ENCODE measurements at places on chromosomes 6 and 20.

DNA sequence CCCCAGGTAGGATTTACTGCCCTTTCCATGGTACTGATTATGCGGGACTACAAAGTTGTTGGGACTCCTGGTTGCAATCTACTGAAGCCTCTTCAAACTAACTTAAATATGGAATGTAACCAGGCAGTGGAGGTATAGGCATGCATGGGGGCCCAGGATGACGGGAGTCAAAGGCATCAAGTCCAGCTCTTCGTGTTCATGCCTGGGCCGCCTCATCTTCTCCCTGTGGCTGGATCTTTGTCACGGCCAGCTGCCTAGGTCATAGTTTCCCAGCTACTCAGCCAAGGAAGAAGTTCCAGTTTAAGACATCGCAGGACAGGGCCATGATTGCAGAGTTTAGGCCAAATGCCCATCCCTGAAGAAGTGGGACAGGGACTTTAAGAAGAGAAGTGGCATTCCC, 20.5 kb downstream of the LYRM2 start:
- DNase-seq: no peak

DNA sequence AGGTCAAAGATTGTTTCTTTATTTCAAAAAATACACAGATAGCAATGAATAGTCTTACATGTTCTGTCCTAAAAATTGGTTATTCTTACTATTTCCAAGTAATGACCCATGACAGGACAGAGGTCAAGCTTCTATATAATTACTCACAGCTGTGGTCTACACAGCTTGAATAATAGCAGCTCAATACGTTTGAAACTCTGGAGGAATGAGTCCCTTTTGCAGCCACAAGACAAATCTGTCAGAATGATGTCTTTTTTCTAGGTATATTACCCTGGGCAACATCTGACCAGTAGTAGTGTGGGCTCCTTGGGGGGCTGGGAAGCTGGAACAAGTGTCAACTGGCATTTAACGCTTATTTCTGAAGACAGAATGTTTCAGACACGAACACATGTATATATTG, 84.9 kb upstream of the HTR1B start:
- DNase-seq: no peak

DNA sequence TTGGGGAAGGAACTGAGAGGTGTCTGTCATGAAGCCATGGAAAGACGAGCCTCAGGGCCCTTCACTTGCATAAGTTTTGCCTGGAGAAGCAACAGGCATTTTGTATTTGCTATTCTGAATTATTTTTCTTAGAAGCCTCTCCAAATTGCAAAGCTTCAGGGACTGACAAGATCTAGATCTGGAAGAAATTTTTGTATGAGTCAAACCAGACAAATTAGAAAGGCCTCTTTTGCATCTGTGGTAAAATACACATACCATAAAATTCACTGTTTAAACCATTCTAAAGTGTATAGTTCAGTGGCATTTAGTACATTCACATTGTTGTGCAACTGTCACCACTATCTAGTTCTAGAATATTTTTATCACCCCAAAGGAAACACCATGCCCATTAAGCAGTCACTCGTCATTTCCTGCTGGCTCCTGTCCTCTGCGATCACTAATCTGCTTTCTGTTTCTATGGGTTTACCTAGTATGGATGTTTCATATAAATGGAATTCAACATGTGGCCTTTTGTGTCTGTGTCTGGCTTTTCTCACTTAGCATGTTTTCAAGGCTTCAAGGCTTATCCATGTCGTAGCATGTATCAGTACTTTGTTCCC, 269.1 kb downstream of the PHF3 start:
- DNase-seq: no peak

DNA sequence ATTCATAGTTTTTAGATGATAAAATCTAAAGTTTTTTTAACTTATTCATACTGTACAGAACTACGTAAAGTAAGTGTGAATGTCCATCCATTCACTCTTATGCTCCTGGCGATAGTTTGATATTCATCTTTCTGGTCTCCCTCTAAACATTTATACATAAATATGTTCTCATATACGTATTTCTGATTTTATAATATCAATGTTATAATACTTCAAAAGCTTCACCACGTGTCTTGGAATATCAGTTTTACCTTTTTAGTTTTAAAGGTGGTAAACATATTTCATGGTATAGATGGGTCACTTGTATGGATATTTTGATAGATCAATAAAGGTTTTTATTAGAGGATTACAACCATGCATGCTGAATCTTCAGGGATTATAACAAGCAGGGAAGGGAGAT, 10.3 kb upstream of the RHAG start:
- no peak for DNase-seq

DNA sequence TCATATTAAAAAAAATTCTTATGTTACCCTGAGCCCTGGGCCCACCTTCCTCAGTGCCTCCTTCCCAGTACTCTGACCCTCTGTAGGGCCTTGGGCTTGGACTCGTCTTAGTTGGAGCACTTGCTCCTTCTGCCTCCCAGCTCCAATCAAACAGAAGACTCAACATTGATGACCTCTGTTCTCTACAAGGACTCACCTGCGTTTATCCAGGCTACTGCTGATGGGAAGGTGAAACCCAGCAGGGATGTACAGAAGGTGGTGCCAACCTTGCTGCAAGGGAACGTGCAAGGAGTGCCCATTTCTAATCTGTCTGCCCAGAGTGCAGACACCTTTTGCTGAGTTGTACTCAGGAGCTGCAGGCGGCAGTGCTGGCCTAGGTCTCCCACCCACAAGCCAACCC, 38.9 kb downstream of the FYN start:
- DNase-seq: no peak

- no peak for DNase-seq
These were observed 15.2 kb downstream of the RNF8 start for GRCh38 chr6:37368961-37369320.

DNA sequence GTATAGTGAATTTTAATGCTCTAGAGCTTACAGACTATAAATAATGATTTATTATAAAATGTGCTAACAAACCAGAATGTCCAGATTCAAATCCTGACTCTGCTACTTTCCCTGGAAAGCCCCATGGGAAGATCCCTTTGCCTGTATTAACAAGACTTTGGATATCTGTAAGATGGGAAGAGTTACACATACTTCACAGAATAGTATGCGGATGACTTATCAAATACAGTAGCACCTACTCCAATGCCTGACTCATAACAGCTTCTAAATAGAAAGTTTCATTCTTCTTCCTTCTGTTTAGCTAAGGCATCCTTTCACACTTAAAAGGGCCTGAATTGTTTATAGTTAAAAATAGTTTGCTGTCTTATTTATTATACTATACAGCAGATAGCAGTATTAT, 166.3 kb downstream of the KCNQ5 start:
- DNase-seq: no peak

DNA sequence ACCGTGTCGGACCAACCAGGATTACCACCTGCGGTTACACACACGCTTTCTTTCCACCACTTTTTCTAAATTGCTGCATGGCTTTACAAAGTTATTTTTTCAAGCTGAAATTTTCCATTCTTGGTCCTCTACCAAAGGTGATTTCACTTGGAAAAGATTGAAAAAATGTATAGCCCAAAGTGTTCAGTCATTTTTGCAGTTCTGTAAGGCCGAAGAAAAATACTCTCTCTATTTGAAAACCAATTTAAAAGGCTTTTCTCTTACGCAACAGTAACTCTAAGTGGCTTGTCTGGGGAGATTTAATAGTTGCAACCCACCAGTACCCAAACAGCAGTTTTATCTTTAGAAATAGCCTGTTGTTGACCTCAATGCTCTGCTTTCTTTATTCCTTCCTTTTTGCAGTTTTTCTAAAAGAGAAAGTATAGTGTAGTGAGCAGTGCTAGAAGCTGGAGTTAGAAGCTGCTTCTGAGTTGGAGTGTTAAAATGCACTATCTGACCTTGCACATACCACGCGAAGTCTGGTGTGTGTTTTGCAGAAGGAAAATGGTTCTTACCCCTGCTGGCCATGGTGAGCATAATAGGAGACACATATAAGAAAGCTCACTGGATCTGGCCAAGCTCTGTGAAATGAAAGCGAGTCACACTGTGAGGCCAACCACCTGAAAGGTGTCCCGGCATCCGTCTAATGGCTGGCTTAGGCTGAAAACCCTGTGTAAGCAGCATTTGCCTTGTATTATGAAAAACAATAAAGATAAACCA, 271.6 kb upstream of the PRND start:
- DNase-seq: peak; percentile 2

GRCh38 chr6:157325069-157325805, 1.9 kb upstream of the TMEM242 start:
- no peak for DNase-seq

GRCh38 chr6:46221222-46221793, 50.5 kb upstream of the ENPP5 start:
- no peak for DNase-seq

DNA sequence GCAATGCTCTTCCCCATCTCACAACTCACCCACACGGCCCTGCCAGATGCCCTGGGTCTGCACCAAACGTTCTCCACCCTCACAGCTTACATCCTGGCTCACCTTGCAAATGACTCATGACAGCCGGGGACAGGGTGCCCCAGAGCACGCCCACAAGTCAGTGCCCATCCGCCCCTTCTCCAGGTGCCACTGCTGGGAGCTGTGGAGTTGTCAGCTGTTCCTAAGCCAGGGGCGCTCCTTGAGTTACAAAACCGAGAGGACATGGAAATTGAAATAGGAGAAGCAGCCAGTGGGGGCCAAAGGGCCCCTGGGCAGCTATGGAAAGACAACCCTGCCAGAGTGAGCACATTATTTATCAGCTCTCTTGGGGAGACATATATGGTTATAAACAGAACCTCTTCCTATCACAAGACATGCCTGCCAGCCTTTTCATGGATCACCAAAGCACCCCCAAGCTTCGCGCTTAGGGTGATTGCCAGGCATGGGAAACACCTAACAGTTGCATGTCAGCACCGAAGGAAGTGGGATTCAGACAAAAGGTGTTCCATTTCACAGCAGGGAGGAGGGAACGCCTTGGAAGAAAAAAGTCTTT, 236.8 kb downstream of the LY86 start:
- no peak for DNase-seq

DNA sequence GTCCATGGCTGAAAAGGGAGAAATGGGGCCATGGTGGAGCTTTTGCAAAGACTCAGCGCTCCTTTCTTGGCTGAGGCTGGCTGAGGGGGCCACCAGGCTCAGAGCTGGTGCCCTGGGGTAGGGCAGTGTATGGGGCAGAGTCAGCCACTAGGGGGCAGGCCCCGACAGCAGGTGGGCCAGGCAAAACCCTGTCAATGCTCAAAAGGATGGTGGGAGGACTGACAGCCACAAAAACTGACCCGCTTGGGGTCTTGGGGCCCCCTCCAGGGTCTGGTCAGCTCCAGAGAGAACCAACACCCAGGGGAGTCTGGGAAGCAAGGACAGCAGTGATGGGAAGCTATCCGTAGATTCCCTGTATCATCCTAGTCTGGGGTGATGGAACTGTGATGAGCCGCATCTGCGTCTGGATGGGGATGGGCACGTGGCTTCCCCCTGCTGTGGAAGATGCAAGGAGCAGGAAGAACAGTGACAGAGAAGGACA, 306.9 kb downstream of the DHX35 start:
- peak; percentile 64 for DNase-seq

GRCh38 chr6:163828038-163828795, 413.7 kb downstream of the QKI start:
- no peak for DNase-seq

GRCh38 chr6:14110001-14110818, 7.4 kb upstream of the CD83 start:
- no peak for DNase-seq

- DNase-seq: no peak
These were observed 28.4 kb downstream of the CHMP4B start for GRCh38 chr20:33839591-33839990.

- no peak for DNase-seq
These were observed 31.7 kb upstream of the RAB22A start for GRCh38 chr20:58277578-58278472.

DNA sequence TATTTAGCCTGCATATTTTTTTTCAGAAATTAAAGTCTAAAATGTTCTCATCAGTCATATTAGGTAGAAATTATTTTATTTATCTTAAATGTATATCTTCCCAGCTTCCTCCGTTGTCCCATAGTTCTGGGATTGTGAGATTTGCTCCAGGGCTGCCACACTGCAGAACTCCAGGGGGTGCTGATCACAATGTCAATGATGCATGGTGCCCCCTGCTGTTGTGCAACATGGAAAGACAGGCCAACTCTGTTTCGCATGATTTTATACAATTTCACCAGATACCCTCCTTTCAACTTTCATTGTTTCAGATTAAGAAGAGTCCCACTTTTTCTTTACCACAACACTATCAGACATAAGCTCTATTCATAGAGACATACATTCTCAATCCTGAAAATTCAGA, 35.9 kb downstream of the ID4 start:
- DNase-seq: no peak

DNA sequence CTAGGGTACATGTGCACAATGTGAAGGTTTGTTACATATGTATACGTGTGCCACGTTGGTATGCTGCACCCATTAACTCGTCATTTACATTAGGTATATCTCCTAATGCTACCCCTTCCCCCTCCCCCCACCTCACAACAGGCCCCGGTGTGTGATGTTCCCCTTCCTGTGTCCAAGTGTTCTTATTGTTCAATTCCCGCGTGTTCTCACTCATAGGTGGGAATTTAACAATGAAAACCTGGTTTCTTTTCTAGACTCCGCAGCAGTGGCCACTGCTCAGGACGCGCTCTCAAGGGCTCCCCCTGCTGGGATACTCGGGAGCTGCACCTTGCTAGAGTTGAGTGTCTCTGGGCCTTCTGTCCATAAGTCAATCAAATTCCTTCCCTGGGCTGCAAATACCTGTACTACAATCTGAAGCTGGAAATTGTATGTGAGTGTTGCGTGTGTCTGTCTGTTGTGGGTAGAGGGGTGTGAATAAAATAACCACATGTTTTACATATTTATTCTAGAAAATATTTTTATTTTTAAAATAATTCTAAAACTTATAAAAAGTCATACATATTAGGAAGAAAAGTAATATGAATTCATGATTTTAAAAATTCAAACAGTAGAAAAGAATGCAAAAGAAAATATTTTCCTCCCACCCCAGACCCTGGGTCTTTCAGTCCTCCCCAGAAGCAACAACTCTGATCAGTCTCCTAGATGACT, 8.2 kb upstream of the CEP250 start:
- DNase-seq: peak; percentile 96

DNA sequence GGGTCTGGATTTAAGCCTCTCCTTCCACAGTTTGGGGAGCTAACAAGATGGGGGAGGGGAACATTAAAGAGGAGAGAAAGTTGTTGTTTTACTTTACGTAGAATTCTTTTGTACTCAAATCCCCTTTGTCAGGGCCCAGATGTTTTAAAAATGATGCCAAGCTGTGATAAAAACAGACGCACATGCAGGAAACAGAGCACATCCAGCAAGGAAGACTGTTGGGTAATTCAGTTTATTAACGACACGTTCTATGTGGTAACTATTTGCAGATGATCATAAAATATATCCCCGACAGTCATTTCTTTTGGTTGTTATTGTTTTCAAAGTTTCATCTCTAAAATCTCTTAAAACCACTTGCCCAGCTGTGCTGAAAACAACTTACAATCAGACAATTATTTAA, 307.0 kb upstream of the PRDM1 start:
- no peak for DNase-seq

DNA sequence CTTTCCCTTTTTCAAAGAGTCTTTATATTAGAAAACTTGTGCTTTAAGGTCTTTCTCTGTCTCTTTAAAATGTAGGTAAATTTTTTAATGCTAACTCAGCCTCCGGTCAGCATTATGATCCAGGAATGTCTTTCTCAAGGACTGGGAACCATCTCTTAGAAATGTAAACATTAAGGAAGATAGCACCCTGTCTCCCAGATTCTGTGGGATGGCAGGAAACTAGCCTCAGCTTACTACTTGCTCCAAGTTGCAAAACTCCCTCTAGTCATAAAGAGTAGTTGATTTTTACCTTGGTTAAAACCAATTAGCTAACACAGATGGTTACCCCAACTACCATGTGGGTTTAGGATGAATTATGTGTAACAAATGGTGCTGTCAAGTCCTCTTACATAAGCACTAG, 4.7 kb upstream of the TAAR1 start:
- no peak for DNase-seq

All from activated CD4-positive, alpha-beta T cell treated with anti-CD3 and anti-CD28 coated beads for 48 hours (primary cell).